ENCODE measurements at places on chromosomes 1 and 21.

DNA sequence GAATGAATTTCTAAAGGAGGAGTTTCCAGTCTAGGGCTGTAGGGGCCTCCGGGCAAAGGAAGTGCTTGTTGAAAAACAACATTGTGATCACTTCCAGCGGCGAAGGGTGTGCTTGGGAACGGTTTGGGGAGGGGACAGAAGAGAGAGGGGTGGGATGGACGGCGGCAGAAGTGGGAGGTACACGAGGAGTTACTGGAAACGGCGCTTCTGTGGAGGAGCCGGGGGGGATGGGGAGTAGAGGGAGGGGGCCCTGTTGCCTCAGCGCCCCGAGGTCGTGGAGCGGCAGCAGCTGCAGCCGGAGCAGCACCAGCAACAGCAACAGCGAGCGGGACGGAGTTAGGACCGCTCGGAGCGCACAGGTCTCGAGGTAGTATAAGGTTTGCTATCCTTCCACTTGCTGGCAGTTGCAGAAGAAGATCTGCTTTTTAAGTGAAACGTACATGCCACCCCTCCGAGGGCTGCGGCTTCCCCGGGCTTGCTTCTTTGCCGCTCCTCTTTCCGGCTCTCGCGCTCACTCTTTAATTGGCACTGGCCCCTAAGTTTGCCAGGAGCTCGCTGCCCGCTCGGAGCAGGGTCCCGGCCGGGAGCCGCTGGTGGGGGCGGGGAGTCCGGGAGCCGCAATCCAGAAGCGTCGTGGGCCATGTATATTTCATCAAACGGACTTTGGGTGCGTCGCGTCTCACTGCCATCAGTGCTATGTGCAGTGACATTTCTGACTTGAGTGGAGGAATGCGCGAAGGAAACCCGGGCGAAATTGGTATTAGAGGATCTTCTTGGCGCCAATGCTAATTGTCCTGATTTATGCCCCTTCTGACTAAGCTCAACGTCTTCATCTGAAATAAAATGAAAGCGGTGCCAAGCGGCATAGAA, 771 bp upstream of the NTNG1 start:
- DNase-seq = no peak

DNA sequence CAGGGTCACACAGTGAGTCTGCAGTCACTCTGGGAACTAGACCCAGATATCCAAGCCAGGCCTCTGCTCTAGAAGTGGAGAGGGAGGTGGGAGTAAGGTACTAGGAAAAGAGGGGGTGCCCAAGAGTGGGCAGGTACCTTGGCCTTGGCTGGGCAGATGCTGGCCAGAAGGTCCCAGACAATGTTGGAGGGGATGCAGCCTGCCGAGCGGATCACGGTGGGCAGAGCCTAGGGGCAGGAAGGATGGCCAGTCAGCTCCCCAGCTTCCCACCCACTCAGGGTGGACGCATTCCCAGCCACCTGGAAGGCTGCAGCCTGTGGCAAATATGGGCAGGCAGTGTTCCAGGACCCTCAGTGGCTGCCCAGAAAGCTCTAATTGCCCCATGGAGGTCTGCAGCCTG, 23.3 kb downstream of the SPOCD1 start:
- DNase-seq = no peak

DNA sequence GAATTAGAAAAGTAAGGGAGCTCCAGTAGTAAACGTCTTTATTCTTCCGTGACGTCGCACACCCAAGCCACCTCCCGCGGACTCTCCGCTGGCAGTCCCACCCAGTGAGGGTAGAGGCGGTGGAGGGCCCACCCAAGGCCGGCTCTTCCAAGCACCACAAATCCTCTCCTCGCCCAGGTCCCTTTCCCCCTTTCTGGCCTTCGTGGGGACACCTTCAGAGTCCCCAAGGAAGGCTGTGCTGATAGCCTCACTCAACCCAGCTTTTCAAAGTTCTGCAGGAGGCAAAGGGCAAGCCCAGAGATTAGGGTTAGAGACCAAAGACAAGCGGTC, 349 bp upstream of the GPN2 start:
- no peak for DNase-seq

DNA sequence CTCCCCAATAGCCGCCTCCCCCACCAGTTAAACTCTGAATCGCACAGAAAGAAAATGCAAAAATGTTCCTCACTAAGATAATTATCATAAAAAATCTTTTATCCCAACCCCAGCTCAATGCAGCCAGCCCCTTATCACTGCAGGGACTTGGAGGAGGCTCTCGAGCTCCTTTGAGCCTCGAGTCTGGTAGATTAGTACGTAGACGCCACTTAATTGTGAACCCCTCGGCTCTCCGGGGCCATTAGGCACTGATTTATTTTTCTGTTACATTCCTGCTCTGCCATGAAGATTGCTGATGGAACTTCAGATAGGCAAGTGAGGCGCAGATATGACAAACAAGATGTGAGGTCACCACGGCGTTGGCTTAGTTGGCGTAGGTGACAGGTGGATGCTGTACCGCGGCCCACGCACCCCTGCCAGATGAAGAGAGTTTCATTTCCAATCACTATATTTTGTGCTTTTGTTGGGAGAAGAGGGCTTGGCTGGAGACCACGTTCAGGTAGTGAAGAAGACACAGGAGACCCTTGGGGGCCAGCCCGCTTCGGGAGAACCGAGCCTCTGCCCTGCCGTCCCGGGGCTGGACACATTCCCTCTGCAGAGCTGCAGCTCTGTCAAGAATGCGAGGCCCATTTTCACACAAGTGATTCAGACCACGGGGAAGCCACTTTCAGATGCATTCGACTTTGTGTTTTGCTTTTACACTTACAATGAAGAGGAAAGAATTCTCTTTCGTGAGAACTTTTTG, 55.9 kb upstream of the ARHGEF16 start:
- no peak for DNase-seq

DNA sequence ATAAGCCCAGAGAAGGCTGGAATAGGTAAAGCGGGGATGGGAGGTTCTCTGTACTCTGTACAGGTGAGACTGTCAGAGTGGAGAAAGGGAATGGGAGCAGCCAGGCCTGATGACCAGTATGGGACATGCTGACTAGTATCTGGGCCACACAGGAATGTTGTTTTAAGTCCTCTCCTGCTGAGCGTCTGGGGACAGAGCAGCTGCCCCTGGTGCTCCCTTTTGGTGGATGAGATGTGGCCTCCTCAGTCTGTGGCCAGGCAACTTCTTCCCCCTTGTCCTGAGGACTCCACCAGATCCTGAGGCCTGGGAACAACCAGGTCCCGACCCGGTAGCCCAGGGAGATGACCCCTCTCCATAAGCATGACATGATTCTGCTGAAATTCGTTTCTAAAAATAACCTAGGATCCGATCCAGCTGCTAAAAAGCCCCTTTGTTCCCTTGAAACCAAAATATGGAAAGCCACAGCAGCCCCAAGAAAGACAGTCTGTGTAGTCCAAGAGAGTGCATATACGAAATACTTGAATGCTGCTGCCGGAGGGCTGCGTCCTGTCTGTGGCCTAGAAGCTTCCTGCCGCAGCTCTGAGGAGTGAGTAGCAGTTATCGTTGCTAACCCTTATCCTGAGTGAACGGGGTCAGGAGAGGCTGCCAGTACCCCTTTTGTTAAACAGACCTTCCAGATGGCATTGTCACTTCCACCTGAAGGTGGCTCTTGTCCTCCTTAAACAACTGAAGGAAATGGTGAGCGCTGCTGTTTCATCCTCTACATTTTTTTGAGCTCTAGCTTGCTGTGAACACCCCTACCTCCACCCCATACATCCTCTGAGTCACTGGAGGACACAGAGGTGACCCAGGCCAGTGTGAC, 47.1 kb downstream of the ATP2B4 start:
- DNase-seq = peak; percentile 88

DNA sequence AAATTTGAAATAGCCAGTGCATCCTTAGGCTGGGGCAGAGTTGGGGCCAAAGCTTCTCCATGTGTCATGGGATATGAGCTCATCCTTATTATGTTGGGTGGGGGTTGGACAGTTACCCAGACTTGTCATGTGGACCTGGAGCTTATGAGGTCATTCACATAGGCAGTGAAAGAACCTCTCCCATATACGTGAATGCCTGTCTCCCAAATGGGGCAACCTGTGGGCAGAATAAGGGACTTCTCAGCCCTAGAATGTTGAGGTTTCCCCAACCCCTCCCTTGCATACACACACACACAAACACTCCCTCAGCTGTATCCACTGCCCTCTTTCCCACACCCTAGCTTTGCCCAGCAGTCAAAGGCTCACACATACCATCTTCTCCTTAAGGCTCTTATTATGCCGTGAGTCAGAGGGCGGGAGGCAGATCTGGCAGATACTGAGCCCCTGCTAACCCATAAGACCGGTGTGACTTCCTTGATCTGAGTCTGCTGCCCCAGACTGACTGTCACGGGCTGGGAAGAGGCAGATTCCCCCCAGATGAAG, 2.3 kb upstream of the IVL start:
- no peak for DNase-seq

- no peak for DNase-seq
Observed at GRCh38 chr1:38014171-38014570, 1.6 kb downstream of the UTP11 start.

DNA sequence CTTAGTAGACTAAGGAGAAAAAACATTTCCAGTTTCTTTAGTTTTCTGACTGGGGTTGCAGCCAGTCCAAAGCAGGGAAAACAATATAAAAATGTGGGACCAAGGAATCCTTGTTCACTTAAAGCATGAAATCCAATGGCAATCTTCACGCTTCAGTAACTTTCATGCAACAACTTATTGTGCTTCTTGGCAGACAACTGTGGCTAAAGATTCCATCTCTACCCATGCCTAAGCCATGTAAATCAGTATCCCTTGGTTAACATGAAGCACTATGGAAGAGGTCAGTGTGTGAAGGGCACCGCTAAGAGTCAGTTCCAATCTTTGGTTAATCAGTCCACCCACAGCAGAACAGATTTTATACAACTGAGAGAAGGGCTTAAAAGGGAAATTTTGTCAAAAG, 201.8 kb upstream of the GREM2 start:
- DNase-seq = no peak

GRCh38 chr1:184801503-184801902, 46.8 kb upstream of the EDEM3 start:
- no peak for DNase-seq

- no peak for DNase-seq
Observed at GRCh38 chr1:186532466-186532865, 71.6 kb upstream of the PDC start.

DNA sequence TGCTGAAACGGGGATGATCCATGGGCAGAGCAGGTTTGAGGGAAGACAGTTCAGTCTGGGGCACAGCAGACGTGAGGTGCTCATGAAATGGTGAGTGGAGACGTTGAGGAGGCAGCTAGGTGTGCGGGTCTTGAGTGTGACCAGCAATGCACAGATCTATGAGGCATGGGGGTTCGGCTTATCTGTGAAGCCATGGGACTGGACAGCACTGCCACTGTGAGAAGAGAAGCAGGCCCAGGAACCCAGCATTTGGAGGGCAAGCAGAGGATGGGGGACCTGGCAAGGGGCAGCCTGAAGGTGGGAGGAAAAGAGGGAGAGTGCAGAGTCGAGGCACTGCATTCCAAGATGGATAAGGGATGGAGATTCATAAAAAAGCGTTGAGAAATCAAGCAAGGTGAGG, 8.0 kb downstream of the CSF1 start:
- no peak for DNase-seq

DNA sequence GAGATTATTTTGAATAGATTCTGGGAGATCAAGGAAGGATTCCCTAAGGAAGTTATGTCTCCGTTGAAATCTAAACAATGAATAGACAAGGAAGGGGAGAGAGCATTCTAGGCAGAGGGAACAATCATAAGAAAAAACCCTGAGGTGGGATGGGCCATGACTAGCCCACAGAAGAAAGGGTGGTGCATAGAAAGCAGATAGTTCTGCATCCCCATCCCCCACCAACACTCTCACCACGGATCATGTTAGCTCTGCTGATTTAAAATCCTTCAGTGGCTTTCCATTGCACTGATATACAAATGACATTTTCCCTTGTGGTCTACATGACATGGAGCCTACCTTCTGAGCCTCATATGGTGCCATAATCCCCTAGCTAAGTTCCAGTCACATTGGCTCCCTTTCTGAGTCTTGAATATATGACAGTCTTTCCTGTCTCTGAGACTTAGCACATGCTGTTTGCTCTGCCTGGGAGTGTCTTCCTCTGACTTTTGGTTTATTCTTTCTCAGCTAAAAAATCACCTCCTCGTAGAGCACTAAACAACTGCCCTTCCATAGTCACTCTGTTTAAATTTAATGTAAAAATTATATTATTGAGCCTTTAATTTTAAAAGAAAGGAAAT, 15.2 kb downstream of the SCMH1 start:
- no peak for DNase-seq

- DNase-seq = no peak
Observed at GRCh38 chr1:172599912-172600311, 59.0 kb upstream of the FASLG start.

GRCh38 chr1:46582972-46583371, 21.1 kb downstream of the MKNK1 start:
- DNase-seq = no peak

DNA sequence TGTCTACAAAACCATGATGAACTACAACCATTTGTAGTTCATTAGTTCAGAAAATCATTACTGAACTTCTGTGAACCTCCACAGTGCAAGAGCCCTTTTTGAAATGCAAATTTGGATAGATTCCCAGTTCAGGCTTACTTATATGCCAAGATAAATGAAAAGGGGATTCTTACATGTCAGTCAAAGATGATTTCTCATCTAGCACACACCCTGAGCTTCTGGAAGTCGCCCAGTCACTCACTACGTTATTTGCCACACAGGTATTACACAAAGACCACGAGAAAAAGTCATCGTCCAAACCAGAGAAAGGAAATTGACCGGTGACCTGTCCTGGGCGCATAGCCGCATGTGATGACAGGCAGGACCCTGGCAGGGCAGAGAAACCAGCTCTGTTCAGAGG, 41.8 kb downstream of the ETS2 start:
- DNase-seq = no peak

GRCh38 chr1:25689686-25690381, 73.2 kb downstream of the MAN1C1 start:
- no peak for DNase-seq

- DNase-seq = no peak
Observed at GRCh38 chr1:163758977-163759670, 437.4 kb downstream of the NUF2 start.

- peak; percentile 11 for DNase-seq
Observed at GRCh38 chr1:244665771-244666217, 12.9 kb downstream of the DESI2 start.

DNA sequence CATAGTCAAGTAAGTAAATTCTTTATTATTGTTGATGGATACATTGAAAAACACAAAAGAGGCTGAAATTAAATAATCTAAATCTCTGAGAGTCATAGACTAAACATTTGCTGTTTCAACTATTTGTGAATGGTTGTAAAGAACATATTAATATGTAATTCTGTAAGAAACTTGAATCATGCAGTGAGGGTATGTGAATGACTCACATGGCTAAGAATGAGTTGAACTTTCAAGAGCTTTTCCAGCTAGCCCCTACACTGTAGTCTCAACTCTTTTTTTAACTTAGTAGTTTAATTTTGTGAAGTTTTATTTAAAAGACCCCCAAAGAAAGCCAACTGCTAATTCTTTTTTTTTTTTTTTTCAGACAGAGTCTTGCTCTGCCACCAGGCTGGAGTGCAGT, 588.1 kb downstream of the DPYD start:
- DNase-seq = no peak

GRCh38 chr1:198258491-198258890, 101.7 kb downstream of the NEK7 start:
- no peak for DNase-seq

Data from CD4-positive, alpha-beta T cell treated with Interleukin-10 for 1 hour (primary cell).